Stimulated activated CD4-positive, alpha-beta T cell treated with anti-CD3 and anti-CD28 coated beads, TNF-alpha, amount 100 ng/mL, for 4 hours (primary cell): ENCODE measurements at places on chromosomes 16 and 17.

GRCh38 chr16:7990626-7991260 is 599.6 kb downstream of the TMEM114 start:
- DNase-seq = no peak

- no peak for DNase-seq
Observed at GRCh38 chr16:79601092-79601930, 774 bp upstream of the MAF start.

- DNase-seq = no peak
Observed at GRCh38 chr16:67150047-67150832, 558 bp downstream of the B3GNT9 start.

DNA sequence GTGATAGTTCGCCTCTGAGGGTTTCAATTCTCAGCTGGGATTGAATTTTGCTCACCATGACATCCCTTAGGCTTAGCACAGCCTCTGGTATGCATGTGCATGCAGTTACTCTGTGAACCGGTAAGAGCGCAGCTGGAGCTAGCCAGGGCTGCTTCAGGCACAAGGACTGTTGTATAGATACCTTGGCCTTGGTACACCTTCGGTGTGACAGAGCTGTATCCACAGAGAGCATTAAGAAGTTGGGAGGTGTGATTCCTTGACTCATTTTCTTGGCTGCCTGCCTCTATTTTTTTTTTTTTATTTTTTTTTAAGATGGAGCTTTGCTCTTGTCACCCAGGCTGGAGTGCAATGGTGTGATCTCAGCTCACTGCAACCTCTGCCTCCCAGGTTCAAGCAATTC is 2.2 kb upstream of the NUTF2 start:
- DNase-seq = no peak

- DNase-seq = no peak
Observed at GRCh38 chr16:25796239-25796638, 104.5 kb downstream of the HS3ST4 start.
